ENCODE measurements at places on chromosomes 16 and 17.

DNA sequence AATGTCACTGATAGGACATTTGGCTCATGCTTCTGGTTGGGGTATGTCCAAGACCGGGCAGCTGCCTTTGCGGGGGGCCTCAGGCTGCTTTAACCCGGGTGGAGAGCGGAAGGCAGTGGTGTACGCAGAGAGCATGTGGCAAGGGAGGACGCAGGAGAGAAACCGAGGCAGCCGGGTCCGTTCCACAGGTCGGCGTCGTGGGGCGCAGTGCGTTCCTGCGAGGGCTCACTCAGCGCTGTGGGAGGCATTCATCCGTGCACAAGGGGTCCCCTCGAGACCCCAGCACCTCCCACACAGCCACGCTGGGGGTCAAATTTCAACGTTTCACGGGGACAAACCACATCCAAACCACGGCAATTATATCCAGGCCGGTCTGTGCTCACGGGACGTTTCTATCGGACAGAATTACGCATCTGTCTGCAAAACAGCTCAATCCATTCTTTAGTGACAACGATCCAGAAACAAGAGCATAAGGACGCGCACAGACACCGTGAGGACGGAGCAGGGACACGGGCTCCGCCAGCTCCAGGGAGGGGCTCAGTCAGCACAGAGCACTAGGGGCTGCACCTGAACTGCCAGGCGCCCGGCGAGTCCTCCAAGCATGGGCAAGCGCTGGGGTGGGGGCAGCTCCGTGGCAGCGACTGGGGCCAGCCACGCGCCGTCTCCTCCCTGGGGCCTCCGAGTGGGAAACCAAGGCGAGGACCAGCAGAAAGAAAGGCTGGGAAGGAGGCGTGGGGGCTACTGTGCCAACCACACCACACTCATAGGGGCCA, 108.4 kb upstream of the METRNL start:
- no peak for DNase-seq

DNA sequence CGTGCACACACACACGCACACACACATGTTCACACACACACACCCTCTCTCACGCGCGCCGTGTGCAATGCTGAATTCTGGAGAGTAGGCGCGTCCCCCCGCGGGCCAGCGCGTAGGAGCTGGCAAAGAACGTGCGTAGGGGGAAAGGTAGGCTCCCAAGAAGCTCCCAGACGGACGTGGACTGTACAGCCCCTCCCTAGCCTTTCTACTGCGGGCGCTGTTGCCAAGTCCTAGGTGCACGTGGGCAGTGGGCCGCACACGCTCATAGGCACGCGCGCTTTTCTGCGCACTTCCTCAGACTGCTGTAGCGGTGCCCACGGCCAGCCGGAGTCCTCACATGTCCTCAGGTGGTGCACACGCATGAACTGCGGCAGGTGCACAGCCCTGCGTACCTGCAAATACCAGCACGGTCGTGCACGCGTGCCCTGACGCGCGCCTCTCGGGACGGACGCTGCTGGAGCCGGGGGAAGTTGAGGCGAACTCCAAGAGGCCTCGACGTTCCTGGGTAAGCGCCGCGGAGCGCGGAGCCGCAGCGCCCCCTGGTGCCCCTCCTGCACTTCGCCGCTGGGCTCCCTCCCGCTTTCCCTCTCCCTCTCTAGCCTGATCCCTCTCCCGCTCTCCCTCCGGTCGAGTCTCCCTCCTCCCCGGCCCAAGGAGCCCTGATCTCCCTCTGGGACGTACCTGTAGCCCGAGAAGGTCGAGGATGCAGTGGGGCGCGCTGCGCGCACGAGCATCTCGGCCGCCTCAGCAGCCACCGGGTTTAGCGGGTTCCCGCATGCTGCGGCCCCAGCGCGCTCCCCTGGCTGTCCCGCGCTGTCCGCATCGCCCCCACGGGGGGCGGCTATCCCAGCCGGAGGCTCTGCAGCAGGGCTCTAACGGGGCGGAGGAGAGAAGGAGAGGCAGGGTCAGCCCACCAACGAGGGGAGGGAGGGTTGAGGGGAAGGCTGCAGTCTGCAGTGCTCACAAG, 749 bp downstream of the GRIN2A start:
- peak; percentile 84 for DNase-seq

GRCh38 chr17:5587438-5588032, 3.2 kb upstream of the NLRP1 start:
- peak; percentile 70 for DNase-seq

DNA sequence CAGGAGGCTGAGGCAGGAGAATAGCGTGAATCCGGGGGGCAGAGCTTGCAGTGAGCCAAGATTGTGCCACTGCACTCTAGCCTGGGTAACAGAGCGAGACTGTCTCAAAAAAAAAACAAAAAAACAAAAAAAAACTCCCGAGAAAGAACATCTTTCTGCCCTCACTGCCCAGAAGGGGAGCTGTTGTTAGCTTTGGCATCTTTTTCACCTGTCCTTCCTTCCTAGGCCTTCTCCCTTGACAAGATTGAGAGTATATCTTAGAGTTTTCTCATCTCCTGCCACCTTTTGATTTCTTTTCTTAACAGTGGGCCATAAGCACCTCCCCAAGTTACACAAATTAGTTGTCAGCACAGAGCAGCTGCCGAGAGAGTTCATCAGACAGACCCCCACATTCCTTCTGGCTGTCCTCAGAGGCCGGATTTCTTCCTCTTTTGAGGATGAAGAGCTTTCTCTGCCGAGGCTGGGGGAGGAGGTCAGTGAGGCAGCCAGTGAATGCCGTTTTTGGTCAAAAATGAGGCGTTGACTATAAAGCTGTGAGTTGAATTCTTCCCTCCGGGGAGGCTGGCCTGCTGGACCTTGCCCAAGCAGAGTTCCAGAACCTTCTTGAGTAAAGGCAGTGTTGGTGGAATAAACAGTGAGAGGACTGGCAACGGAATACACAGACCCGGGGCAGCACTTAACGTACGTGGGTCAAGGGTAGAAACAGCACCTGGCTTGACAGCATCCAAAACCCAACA, 127.0 kb downstream of the ABCC6 start:
- no peak for DNase-seq

- DNase-seq = no peak
Observed at GRCh38 chr17:63440127-63440769, 5.9 kb downstream of the CYB561 start.

- no peak for DNase-seq
Observed at GRCh38 chr17:55722742-55723487, at the start of gene TMEM100. TSS of gene TMEM100 (minus strand) at chr17:55722864. CDS start at chr17:55721070, 1,794 bp downstream.

GRCh38 chr17:64153565-64154312, 23.8 kb upstream of the ERN1 start:
- DNase-seq = no peak

DNA sequence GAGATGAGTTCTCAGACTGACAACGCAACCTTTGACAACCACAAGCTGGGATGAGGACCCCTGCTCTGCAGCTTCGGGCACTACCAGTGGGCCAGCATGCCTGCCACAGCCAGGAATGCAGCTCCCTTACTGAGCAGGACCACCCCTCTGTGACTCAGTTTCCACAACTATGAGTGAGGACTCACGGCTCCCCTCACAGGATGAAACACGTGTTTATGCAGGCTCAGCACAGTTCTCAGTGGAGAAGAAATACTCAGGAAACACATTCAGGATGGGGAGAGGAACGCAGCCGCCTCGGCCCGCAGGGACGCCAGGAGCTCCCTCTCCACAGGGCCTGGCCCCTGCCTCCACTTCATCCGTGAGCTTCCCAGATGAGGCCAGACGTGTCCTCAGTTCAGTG, 14.1 kb downstream of the DNASE1 start:
- DNase-seq = no peak

GRCh38 chr16:88194397-88195268, 188.1 kb upstream of the ZNF469 start:
- peak; percentile 14 for DNase-seq
